ENCODE measurements at places on chromosomes 1 and 21. TPM values are rescaled to one million over a fixed set of nuclear protein-coding genes. Genes with fewer than 3 reads are reported as not detected.

SPRR3 gene
- polyA plus RNA-seq: not detected

PGBD5 gene
- 1.6 TPM for polyA plus RNA-seq

NFASC gene
- polyA plus RNA-seq: 10.1 TPM

DDR2 gene
- polyA plus RNA-seq: 18.3 TPM

GPR37L1 gene
- polyA plus RNA-seq: 0.10 TPM

PDC gene
- 0.25 TPM for polyA plus RNA-seq

ESPN gene
- 256 TPM for polyA plus RNA-seq

GRCh38 chr1:50976111-50976889 is 6.3 kb downstream of the CDKN2C start:
- no peak overlapping the region for H3K4me3 ChIP-seq
- H3K4me1 ChIP-seq: peaks cover 9% of the 10 kb centered on the region
- no peak overlapping the region for H3K27ac ChIP-seq
- H3K27me3 ChIP-seq: peaks cover 62% of the 10 kb centered on the region
- no peaks in the 10 kb centered on the region for H3K36me3 ChIP-seq
- DNase-seq: no peak

- no peaks in the 10 kb centered on the region for H3K4me1 ChIP-seq
- H3K36me3 ChIP-seq: no peaks in the 10 kb centered on the region
- DNase-seq: no peak
- no peaks in the 10 kb centered on the region for H3K27me3 ChIP-seq
Measured at GRCh38 chr1:183339556-183340167, 78.5 kb downstream of the NMNAT2 start.

DNA sequence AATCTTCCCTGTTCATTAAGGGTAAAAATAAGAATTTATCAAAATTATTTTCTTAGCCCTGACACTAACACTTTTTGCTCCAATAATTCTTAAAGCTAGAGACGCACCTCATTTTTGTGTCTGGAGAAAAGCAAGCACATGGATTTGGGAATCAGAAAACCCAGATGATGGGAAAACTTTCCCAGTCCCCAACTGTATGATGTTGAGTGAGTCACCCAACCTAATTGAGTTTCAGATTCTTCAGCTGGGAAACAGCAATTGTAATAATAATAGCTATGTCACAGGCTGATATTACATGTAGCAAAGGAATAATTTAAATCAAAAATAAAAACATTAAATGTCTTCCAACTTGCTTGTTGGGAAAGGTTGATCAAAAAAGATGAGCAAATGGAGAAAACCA is 159.0 kb downstream of the MIS18A start:
- H3K4me1 ChIP-seq: no peaks in the 10 kb centered on the region
- no peak overlapping the region for H3K4me3 ChIP-seq
- no peaks in the 10 kb centered on the region for H3K36me3 ChIP-seq
- no peaks in the 10 kb centered on the region for H3K27me3 ChIP-seq
- DNase-seq: no peak
- no peak overlapping the region for H3K27ac ChIP-seq

DNA sequence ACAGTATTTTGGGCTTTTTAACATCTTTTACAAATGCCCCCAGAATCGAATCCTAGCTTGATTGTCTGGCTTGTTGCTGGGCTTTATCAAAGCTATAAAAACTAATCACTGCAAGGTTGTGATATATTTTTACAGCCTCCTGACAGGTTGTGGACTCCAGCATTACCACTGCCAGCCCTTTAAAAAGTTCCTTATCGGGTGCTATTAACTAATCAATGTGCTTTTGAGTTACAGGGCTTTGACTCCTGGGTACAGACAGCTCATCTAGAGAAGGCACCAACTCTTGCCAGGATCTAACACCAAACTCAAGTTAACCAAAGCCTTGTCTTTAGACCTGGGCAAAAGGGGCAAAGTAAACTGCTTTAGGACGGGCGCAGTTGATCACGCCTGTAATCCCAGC is 16.6 kb downstream of the GON4L start:
- H3K27me3 ChIP-seq: no peaks in the 10 kb centered on the region
- peaks cover 29% of the 10 kb centered on the region for H3K36me3 ChIP-seq
- H3K27ac ChIP-seq: no peak overlapping the region
- H3K4me1 ChIP-seq: no peaks in the 10 kb centered on the region

DNA sequence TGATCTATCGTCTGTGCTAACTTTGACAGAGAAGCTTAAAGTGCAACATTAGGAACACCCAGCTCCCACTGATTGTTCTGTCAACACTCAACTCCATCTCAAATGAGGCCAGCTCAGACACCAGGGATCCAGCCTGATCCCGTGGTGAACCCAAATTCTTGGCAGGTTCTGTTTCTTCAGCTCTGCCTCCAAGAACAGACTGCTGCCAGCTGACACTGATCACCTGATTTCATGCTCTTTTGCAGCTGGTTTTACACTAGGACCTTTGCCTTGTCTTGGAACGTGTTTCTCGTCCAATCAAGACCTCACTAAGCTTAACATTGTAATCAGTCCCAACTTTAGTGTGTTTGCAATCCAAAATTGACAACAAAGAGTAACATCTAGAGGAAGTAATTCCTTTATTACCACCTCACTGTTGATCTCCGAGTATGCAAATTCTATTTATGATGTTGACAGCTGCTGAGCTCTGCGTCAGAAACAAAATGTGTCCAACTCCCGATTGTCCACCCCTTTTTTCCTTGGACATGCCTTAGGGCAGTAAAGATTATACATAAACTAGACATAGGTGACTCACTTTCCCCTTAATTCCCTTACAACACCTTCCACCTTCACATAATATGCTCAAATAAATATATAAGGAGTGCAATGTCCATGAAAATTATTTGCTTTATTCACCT is 1.6 kb upstream of the HYI start:
- peaks cover 16% of the 10 kb centered on the region for H3K4me1 ChIP-seq
- DNase-seq: peak; percentile 80
- H3K27me3 ChIP-seq: no peaks in the 10 kb centered on the region
- H3K27ac ChIP-seq: peak overlapping the region; percentile 80

GRCh38 chr1:111161843-111162487 is 21.9 kb downstream of the CEPT1 start:
- H3K4me1 ChIP-seq: peaks cover 6% of the 10 kb centered on the region
- H3K4me3 ChIP-seq: no peak overlapping the region
- peaks cover 22% of the 10 kb centered on the region for H3K36me3 ChIP-seq
- no peak overlapping the region for H3K27ac ChIP-seq

- no peak overlapping the region for H3K4me3 ChIP-seq
- H3K27me3 ChIP-seq: peaks cover 7% of the 10 kb centered on the region
- no peak overlapping the region for H3K27ac ChIP-seq
Measured at GRCh38 chr1:157920748-157921147, 72.7 kb upstream of the KIRREL1 start.

DNA sequence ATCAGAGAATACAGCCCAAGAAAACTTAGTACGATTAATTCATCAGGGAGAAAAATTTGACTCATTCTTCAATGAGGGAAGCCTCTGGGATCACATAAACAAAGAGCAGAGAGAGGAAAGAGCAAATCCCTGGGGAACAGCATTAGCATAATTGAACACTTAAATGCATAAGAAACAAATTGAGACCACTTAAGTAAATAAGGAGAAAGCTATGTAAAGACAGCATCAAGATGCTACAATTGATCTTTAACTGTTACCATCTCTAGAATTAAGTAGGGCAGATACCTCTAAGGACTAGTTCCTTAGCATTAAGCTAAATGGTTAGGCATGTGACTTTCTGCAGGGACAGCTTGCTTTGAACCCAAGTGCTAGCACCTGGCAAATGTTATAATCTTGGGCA is 265.1 kb upstream of the NEGR1 start:
- H3K27me3 ChIP-seq: no peaks in the 10 kb centered on the region
- H3K4me3 ChIP-seq: no peak overlapping the region
- no peaks in the 10 kb centered on the region for H3K36me3 ChIP-seq
- H3K4me1 ChIP-seq: no peaks in the 10 kb centered on the region
- H3K27ac ChIP-seq: no peak overlapping the region
- DNase-seq: no peak

GRCh38 chr1:29506678-29507225 is 270.4 kb downstream of the PTPRU start:
- no peaks in the 10 kb centered on the region for H3K27me3 ChIP-seq
- no peak for DNase-seq
- no peak overlapping the region for H3K4me3 ChIP-seq
- no peak overlapping the region for H3K27ac ChIP-seq

GRCh38 chr1:110207831-110208230 is 2.3 kb upstream of the KCNC4 start:
- H3K27ac ChIP-seq: no peak overlapping the region
- H3K4me1 ChIP-seq: peaks cover 5% of the 10 kb centered on the region
- H3K36me3 ChIP-seq: no peaks in the 10 kb centered on the region
- H3K27me3 ChIP-seq: peaks cover 40% of the 10 kb centered on the region

DNA sequence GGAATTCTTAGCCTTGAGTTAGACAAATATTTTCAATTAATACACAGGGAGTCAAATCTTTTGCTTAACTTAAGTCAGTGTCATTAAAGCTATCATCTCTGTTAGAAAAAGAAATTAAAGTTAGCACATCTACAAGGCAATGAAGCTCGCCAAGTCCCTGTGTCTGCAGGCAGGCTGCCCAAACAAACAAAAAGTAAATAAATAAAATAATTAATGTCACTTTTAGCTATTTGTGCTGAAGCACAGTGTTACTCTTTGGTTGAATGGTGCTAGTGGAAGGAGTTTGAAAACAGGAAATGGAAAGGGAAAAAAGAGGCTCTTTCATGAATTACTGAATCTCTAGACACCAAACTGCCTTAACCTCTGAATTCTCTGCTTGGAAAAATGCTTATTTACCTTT is 37.1 kb upstream of the COL11A1 start:
- H3K4me3 ChIP-seq: no peak overlapping the region
- H3K27me3 ChIP-seq: no peaks in the 10 kb centered on the region
- H3K36me3 ChIP-seq: no peaks in the 10 kb centered on the region
- no peak overlapping the region for H3K27ac ChIP-seq

GRCh38 chr1:223770621-223771315 is 58.4 kb downstream of the CAPN2 start:
- peak overlapping the region; percentile 69 for H3K27ac ChIP-seq
- H3K4me3 ChIP-seq: no peak overlapping the region
- peaks cover 17% of the 10 kb centered on the region for H3K4me1 ChIP-seq
- H3K36me3 ChIP-seq: peaks cover 52% of the 10 kb centered on the region
- DNase-seq: no peak
- H3K27me3 ChIP-seq: no peaks in the 10 kb centered on the region

- H3K27ac ChIP-seq: peak overlapping the region; percentile 9
- DNase-seq: no peak
- H3K4me1 ChIP-seq: peaks cover 7% of the 10 kb centered on the region
- H3K27me3 ChIP-seq: peaks cover 7% of the 10 kb centered on the region
Measured at GRCh38 chr1:7298749-7299151, 472.3 kb upstream of the VAMP3 start.

DNA sequence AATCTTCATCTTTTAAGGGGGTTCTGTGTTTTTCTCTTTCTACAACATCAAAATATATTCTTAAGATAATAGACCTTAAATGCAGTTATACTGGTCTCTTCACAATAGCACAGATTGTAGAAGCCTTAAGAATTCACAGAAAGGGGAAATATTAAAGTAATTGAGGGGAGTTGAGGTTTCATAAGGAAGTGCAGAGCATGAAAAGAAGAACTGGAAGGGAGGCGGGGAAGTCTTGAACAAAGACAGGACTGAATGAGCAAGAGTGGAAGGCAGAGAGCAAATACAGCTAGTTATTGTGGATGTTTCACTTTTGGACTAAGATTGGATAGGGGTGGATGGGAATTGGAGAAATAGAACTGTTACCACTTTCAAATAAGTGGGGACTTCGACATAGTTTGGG is 67.7 kb downstream of the PTGER3 start:
- no peak overlapping the region for H3K27ac ChIP-seq
- H3K4me1 ChIP-seq: no peaks in the 10 kb centered on the region
- no peaks in the 10 kb centered on the region for H3K36me3 ChIP-seq
- H3K4me3 ChIP-seq: no peak overlapping the region

DNA sequence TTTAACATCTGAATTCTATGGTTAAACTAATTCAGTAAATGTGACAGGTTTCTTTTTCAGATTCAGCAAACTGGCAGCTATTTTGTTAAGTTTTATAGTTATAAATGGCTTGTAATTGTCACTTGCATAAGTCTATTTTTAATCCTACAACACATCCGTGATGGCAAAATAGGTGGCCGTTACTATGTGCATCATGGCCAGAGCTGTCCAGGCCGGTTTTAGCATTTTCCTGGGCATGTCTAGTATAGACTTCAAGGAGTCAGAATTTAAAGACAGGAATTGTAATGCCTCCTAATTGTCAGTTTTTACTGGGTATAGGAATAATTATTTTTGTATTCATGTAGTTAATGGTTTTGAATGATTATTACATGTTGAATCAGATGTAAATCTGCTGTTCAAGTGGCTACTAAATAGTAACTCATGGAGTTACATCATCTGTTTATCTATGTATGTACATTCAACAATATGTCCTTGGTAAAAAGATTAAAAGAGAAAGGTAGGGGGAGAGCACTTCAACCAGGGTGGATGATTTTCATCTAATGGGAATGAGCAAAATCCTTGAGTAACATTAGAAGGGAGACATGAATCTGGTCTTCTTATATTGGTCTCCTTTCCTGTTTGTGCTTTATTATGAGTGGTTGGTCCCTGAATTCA is 3.2 kb upstream of the B3GALT2 start:
- no peak for DNase-seq
- peaks cover 6% of the 10 kb centered on the region for H3K36me3 ChIP-seq
- no peak overlapping the region for H3K4me3 ChIP-seq
- peak overlapping the region; percentile 91 for H3K27ac ChIP-seq

DNA sequence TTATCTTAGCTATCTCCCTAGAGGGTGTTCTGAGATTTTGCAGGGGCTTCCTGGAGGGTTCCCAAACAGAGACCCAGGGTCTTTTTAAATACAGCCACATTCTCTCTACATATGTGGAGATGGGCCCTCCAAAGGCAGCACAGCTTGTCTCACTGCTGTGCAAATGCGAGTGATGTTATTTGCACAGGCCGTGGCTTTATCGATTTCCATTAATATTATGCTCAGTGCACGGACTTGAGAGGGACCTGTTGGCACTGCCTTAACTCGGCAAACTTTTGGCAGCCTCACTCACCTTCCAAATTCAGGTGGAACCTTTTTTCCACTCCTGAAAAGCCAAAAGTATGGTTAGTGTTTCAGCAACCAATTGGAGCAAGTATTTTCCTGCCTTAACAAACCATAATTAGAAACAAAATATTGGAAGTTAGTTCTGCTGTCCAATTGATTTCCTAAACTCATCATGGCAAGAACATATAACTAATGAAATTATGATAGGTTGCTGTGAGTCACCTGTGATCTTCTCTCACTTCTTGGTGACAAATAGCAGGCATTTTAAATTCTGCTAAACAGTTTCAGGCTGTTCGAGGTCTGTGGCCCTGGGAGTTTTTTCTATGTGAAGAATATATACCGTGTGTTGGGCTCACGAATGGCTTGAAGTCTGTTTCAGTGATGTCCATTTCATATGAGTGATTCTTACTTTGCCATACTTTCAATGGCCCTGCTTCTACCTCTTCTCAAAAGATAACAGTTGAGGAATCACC is 10.9 kb downstream of the LHX9 start:
- H3K36me3 ChIP-seq: no peaks in the 10 kb centered on the region
- H3K27ac ChIP-seq: no peak overlapping the region
- peaks cover 3% of the 10 kb centered on the region for H3K4me1 ChIP-seq
- peaks cover 50% of the 10 kb centered on the region for H3K27me3 ChIP-seq
- no peak for DNase-seq
- no peak overlapping the region for H3K4me3 ChIP-seq

Measured in large intestine (tissue), 12 donors.